ENCODE measurements at places on chromosomes 16 and 17. TPM values are rescaled to one million over a fixed set of nuclear protein-coding genes. Genes with fewer than 3 reads are reported as not detected.
A peak's percentile ranks its signal among the peaks of the same experiment; 100 is the strongest.

The SOCS3 gene
- 56.8 TPM for total RNA-seq

The KREMEN2 gene
- not detected for total RNA-seq

The IL34 gene
- 3.8 TPM for total RNA-seq

DNA sequence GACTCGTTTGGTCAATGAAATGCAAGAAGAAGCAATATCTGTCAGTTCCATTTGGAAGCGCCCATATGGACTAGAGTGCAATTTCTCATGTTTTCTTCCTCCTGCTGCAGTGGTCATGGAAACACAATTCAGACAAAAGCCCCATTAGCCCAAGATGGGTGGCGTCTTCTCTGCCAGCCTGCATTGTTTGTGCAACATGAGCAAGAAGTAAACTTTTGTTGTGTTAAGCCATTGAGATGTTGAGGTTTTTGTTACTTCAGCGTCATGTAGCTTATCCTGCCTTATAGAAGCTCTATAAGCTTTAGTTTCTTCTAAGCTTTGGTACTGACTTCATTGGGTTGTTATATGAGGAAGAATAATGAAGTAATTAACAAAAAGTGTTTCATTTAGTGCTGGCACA, 137.4 kb downstream of the NPIPB5 start:
- H3K4me3 ChIP-seq = no peak overlapping the region
- no peak for DNase-seq
- H3K27ac ChIP-seq = no peak overlapping the region
- H3K36me3 ChIP-seq = no peaks in the 10 kb centered on the region
- H3K4me1 ChIP-seq = no peaks in the 10 kb centered on the region

DNA sequence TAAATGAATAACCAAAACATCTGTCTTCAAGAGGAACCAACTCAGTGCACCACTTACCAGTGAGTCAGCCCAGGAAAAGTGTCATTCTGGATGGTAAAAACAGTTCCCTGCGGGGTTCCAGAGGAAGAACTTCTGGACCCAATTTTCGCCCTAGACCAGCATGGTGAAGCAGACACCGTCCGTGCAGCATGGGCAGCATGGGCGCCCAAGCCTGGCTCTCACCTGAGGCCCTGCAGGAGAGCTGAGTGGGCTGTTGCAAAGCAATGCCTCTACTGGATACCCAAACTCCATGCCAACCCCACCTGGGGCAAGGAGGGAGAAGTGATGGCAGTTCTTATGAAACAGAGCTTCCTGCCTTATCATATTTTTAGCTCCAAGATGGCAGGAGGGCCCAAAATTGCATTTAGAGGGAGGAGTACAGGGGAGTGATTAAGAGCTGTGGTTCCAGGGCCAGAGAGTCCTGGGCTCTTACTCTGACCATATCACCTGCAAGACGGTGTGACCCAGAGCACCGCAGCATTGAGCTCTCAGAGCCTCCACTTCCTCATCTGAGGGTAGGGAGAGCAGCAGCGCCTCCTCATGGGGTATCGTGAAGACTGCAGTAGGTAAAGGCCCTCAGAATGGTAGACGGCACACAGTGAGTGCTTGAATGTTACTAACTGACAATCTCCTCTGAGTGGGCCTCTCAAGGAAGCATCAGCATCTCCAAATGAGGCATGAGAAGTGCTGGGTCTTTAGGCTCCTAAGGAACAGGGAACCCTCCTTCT, 16.6 kb upstream of the INPP5K start:
- DNase-seq = no peak
- H3K27me3 ChIP-seq = no peaks in the 10 kb centered on the region
- H3K4me3 ChIP-seq = no peak overlapping the region
- H3K36me3 ChIP-seq = peaks cover 80% of the 10 kb centered on the region
- H3K27ac ChIP-seq = no peak overlapping the region
- peaks cover 3% of the 10 kb centered on the region for H3K4me1 ChIP-seq

DNA sequence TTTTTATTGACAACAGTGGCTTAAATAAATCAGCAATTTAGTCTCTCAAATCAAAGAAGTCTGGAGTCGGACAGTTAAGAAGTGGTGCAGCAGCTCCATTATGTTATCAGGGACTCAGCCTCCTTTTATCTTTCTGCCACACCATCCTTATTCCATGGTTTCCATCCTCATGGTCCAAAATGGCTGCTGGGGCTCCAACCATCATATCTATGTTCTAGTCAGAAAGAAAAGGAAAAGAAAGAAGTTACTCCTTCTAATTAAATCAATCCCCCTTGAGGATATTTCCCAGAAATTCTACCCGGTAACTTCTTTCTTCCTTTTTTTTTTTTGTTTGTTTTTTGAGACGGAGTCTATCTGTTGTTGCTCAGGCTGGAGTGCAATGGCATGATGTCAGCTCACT, 109.5 kb downstream of the HS3ST2 start:
- DNase-seq = no peak
- no peak overlapping the region for H3K27ac ChIP-seq
- no peak overlapping the region for H3K4me3 ChIP-seq
- H3K27me3 ChIP-seq = no peaks in the 10 kb centered on the region
- no peaks in the 10 kb centered on the region for H3K36me3 ChIP-seq

DNA sequence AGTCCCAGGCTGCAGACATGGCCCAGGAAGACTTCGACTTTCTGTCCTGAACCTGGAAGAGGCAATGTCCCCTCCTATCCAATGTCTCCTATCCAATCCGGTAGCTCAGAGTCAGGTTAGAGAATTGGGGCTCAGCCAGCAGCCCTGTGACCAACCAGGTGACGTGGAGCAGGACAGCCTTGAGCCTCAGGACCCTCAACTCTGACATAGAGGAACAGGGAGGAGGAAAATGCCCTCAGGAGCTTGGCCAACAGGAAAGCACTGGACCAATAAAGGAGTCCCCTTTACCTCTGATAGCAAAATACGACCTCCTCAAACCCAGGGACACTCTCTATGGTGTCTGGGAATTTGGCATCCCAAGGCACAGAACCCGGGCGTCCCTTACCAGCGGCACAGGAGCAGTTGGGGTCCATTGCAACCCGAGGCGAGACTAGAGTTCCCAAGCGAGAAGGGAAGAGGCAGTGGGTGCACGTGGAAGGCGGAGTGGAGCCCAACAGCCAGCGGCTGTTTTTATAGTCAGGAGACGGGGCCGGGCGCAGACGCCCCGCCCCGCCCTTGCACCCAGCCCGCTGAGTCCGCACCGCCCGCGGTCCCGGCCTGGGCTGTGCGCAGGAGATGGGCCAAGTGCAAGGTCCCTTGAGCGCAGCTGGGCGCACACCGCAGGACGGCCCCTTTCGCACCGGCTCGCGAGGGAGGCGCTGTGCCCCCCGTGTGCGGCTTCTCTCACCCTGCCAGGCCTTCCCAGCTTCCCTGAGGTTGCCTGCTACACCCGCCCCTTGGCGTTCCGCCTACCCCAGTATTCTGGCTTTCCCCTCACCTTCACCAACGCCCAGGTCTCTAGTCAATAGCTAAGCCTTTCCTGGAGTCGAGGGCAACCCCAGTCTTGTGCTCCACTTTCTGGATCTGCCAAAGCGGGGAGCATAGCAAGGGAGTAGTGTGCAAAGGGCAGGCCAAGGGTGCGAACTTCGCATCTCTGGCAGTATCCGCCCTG, at the start of gene MT1G:
Gene MT1G (minus strand): TSS at position 485 of the 991 bp plus-strand sequence. CDS start 72 bp downstream, at position 413.
- DNase-seq = no peak
- H3K36me3 ChIP-seq = no peaks in the 10 kb centered on the region
- peaks cover 4% of the 10 kb centered on the region for H3K27me3 ChIP-seq
- H3K27ac ChIP-seq = no peak within 1 kb of the TSS

GRCh38 chr17:65560628-65561451, 608 bp downstream of the AXIN2 start:
- DNase-seq = peak; percentile 96
- H3K36me3 ChIP-seq = peaks cover 7% of the 10 kb centered on the region
- no peak overlapping the region for H3K27ac ChIP-seq
- peaks cover 61% of the 10 kb centered on the region for H3K4me1 ChIP-seq
- no peaks in the 10 kb centered on the region for H3K27me3 ChIP-seq
